Fibroblast of gingiva (primary cell): ENCODE measurements at places on chromosomes 2 and 18.
A peak's percentile ranks its signal among the peaks of the same experiment; 100 is the strongest.

DNA sequence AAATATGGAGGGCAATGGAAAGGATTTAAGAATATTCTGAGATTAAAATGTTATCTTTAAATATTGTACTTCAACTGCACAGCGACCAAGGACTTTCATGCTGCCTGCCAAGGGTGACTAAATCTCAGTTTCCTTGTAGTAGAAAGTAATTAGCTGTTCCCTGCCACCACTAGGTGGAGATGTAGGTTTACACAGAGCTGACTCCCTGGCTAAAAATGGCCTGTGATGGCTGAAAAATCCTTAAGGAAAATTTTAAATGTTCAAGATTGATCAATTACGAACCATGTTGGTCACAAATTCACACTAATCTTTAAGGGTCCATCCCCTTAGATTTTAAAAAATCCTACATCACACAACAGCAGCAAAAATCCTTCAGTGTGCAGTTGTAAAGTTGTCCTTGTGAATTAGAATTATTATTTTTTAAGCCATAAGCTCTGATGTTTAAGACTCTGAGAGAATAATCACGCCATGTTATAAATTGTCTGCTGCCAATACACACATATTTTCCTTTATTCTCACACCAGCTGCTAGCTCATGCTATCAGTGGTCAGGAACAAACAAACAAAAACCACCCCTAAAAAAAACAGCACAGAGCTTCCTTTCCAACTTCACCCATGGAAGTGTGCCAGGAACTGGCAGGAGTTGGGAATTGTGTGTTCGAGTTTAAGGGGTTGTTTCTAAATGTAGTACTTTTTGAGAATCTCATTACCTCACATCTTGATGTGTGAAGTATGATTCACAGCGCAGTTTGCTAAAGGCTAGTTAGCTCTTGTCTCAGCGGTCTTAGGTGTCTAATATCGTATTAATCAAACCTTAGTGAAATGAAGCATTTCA is 399.8 kb downstream of the TMEM182 start:
- DNase-seq = peak; percentile 26

GRCh38 chr2:18630101-18630500 is 40.7 kb upstream of the NT5C1B start:
- peak; percentile 26 for DNase-seq

DNA sequence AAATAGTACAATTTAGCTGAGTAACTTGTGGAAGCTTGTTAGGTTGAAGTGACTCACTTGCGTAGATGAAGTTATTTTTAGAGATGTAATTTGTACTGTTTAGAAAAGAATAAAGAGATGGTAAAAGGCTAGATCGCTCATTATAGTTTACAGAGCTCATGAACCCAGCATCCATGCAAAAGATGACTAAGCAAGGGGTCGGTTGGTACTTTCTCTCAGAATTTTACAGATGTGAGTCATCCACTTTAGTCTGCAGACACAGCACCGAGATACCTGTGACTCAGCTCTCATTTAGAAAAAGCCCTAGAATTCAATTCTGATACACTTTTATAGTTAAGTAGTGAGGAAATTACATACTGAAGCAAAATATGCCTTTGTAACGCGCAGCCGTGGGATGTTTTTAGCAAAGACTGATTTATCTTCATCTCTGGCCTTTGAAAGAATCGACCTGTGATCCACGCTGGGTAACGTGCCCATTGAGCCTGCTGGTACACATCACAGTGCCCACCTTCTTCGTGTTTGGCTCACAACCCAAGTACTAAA is 116.5 kb upstream of the FOSL2 start:
- peak; percentile 86 for DNase-seq

GRCh38 chr2:190670182-190670946 is 21.5 kb downstream of the NAB1 start:
- DNase-seq = no peak

DNA sequence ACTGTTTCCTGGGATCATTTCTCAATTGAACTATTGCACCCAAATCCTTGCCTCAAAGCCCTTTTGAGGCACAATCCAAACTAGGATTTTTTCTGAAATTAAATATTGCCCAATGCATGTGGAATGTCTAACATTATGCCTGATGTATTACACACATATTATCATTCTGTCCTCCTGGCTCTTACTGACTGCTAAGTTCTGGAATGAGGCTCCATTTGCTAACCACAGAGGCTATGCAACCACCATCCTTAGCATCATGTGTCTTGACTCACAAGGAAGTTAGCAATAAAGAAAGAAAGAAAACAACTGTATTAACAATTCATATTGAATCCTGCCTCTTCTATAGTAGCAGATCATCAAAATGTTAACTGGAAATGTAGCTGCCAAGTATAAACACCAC is 1142.7 kb downstream of the CNTNAP5 start:
- DNase-seq = peak; percentile 63

- DNase-seq = no peak
These were observed 1044.1 kb upstream of the ZEB2 start for GRCh38 chr2:145563741-145564615.

DNA sequence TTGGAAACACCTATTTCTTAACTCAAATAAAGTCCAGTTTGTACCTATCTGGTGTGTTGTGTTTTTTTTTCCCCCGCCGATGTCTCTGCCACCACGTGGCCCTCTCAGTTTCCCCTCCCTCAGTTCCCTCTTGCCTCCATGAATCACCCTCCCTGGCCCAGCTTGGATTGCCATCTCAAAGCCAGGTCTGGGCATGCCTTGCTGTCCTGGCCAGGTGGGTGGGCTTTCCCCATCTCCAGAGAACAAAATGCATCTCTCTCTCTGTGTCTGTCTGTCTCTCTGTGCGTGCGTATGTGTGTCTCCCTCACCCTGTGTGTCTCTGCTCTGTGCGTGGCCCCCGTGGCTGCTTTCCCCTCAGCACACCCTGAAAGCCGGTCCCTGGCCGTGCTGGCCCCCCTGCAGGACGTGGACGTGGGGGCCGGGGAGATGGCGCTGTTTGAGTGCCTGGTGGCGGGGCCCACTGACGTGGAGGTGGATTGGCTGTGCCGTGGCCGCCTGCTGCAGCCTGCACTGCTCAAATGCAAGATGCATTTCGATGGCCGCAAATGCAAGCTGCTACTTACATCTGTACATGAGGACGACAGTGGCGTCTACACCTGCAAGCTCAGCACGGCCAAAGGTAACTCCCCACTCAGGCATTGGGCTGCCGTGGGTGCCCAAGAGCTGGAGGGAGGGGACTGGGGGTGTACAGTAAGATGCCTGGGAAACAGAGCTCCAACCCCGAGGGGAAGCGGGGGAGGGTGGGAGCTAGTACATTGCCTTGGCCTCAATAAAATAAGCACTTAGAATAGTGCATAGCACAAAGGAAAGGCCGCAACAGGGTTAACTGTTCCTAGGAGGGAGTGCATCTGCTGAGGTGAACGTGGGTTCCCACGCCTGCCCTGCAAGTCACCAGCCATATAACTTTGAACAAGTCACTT is 31.6 kb upstream of the GMPPA start:
- DNase-seq = no peak

- peak; percentile 4 for DNase-seq
These were observed 64.2 kb downstream of the RBM43 start for GRCh38 chr2:151197184-151198108.

GRCh38 chr2:42829671-42830440 is 37.5 kb upstream of the HAAO start:
- DNase-seq = no peak

- DNase-seq = no peak
These were observed 992.8 kb upstream of the FANCL start for GRCh38 chr2:59233920-59234319.

DNA sequence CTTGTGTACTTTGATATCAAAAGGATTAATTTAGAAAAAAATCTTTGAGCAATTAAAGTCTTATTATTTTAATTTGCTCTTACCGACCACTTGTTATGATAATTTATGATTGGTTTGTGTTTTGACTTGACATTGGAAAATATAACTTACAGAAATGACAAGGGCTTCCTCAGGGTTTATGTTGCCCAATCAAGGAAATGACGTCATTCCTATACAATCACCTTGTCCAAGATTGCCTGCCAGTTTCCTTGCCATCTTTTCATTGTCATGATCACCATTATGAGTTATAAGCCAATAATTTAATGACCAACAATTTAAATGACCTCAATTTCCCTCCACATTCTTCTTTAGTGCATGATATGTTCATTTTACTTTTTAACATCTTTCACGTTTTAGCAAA is 351.8 kb upstream of the TMEFF2 start:
- no peak for DNase-seq

- DNase-seq = no peak
These were observed 45.2 kb downstream of the DYNAP start for GRCh38 chr18:54636217-54636616.

GRCh38 chr2:171566057-171566456 is 43.8 kb downstream of the CYBRD1 start:
- DNase-seq = no peak

DNA sequence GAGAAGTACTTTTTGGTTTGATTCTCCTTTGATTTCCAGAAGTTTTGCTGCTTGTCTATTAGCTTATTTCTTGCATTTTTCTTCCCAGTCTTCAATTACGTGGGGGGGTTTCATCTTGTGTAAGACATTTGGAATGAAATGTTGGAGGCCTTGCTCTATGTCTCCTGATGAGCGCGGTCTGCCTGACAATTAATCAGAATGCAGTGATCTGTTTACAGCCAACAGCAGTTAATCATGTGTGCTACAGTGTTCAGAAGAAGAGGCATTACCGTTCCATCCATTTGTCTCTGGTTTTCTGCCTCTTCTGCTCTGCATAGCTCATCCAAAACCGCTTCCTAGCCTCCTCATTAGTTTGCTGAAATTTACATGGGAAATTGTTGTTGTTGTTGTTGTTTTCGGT is 134.4 kb upstream of the ST6GAL2 start:
- no peak for DNase-seq

GRCh38 chr2:14535156-14535555 is 97.4 kb upstream of the LRATD1 start:
- DNase-seq = no peak

- peak; percentile 70 for DNase-seq
These were observed 182.6 kb upstream of the HAAO start for GRCh38 chr2:42974721-42975717.

- DNase-seq = peak; percentile 64
These were observed 15.9 kb downstream of the SERPINE2 start for GRCh38 chr2:224023188-224023587.

- DNase-seq = no peak
These were observed 75.0 kb downstream of the TPO start for GRCh38 chr2:1488181-1488671.
